ENCODE measurements at places on chromosomes 11 and 22. TPM values are rescaled to one million over a fixed set of nuclear protein-coding genes. Genes with fewer than 3 reads are reported as not detected.

Gene CD248
- 54.3 TPM for total RNA-seq

Gene MUC15
- not detected for total RNA-seq

Gene CHORDC1
- total RNA-seq, result 37.6 TPM

Gene OSBP2
- 11.6 TPM for total RNA-seq

Gene PLXNB2
- 91.5 TPM for total RNA-seq

Gene TP53I11
- 115 TPM for total RNA-seq

Gene CREB3L1
- total RNA-seq, result 28.0 TPM

Gene NDUFS3
- total RNA-seq, result 182 TPM

Gene KIRREL3
- 0.44 TPM for total RNA-seq

DNA sequence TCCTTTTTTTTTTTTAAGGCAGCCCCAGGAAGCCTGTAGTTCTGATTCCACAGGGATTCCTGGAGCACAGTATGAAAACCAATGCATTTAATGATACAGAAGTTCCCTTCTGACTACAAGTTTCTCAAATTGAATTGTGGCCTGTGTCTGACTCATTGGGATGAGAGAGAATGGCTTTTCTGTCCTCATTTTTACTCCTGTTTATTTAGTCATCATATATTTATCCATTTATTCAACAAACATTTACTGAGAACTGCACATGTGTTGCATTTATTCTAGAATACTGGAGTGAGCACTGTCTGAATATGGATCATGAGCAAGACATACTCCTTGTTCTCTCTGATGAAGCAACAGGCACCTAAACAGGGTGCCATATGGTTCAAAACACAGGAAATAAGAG lies 231.2 kb downstream of the NTM start:
- DNase-seq, result no peak

GRCh38 chr22:20238536-20238900 lies 29.6 kb downstream of the RTN4R start:
- no peak for DNase-seq

- DNase-seq, result peak; percentile 17
Measured at GRCh38 chr22:27996981-27997380, 77.9 kb upstream of the PITPNB start.

GRCh38 chr11:36744375-36745168 lies 146.5 kb upstream of the RAG2 start:
- DNase-seq, result peak; percentile 87

DNA sequence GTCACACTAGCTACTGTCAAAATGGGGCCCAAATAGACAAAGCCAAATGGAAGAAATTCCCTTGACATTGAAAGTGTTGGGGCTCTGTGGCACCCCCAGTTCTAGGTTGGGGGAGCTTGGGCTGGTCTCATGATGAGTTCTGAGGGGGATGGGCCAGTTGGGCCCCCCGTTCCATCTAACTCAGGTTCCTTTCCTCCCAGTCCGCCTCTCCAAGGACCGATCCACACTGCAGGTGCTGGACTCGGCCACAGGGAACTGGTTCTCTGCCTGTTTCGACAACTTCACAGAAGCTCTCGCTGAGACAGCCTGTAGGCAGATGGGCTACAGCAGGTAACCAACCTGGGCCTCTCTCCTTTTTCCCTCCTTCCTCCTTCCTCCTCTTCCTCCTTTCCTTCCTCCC lies 17.7 kb upstream of the SMIM35 start:
- DNase-seq, result no peak

- DNase-seq, result no peak
Measured at GRCh38 chr11:46801694-46802470, 44.2 kb downstream of the CKAP5 start.

GRCh38 chr11:103055221-103055890 lies 36.6 kb downstream of the DCUN1D5 start:
- no peak for DNase-seq

- no peak for DNase-seq
Measured at GRCh38 chr11:22521226-22521625, 104.4 kb downstream of the FANCF start.

- no peak for DNase-seq
Measured at GRCh38 chr22:32465661-32466060, 1.4 kb upstream of the BPIFC start.

GRCh38 chr11:73159297-73159696 lies 17.2 kb upstream of the FCHSD2 start:
- DNase-seq, result no peak

DNA sequence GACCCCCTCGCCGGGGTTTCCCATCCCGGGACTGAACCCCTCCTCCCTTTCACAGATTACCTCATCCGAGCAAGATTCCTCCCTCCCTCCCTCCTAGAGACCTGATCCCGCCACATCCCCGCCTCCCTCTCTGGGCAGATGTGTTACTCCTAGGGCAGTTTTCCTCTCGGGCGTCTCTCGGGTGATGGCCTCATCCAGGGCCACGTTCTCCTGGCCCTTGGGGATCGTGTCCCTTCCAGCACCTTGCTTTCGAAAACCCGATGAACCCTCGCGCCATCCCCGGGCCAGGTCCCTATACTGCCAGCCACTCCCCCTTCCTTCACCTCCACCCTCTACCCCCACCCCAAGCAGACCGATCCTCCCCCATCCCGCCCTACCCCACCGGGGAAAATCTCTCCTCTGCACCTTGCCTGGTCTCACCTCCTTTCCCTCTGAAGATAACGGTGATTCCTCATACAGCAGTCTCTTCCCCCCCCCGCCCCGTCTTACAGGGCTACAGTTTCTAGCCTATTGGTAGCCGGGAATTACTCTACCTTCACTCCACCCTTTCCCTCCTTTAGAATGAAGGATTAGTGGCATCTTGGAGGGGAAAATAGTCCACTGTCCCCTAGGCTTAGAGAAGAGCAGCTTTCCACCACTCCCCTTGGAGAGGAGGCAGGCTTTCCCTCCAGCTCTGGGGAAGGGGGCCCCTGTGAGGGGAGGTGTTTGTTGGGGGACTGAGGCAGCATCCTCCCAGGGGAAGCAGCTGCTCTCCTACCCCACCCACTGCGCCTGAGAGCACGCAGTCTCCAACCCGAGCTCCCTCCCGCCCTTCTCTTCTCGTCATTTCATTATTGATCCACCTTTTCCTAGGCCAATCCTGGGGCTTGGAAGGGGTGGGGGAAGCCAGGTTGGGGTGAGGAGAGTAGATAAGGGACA lies 1.2 kb downstream of the KMT2A start:
- DNase-seq, result peak; percentile 47

GRCh38 chr22:31100762-31101525 lies 6.4 kb downstream of the SELENOM start:
- DNase-seq, result no peak

DNA sequence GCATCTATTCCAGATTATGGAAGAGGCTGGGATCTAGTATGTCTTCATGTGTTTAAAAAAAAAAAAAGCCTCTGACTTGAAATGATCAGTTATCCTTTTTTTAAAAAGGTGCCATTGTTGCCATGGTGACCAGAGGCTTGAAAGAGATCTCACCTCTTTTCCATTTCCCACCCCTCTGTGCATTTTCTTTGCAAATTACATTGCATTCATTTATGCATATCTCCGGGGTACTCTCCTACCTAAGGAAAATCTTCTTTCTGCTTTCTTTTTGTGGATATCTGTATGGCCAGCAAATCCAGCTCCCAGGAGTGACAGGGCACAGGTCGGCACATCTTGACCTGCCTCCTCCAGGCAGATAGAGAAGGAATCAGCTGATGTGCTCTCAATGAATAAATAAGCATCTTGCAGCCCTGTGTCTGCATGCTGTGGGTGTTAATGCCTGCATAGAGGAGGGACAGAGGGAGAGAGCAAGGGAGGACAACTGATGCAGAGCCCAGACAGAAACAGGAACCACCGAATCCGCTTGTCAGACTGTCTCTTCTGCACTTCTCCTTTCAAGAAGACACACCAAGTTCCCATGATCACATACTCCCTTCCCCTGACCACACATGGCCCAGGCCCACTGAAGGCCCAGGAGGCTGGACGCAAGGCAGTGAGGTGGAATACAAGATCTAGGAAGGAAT lies 50.9 kb downstream of the CWC15 start:
- DNase-seq, result no peak

GRCh38 chr11:46238078-46238966 lies 39.1 kb upstream of the CREB3L1 start:
- peak; percentile 89 for DNase-seq

DNA sequence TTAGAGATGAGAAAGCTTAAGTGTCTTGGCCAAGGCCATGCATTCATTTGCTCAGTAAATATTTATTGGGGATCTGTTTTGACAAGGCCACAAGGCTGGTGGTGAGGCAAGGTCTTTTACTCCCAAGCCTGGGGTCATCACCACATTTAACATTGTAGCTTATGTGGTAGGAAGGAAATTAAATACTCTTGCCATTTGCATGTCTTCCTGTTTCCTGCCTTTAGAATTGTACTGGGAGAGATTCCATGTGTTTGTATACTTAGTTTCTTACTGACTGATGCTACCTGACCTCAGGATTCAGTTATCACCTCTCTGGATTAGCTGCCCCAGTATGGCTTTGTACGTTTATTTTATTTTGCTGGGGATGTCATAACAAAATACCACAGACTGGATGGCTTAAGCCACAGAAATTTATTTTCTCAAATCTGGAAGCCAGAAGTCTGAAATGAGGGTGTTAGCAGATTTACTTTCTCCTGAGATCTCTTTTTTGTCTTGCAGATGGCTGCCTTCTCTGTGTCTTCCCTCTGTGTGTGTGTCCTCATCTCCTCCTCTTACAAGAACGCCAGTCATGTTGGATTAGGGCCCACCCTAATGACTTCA lies 44.8 kb downstream of the SPECC1L start:
- no peak for DNase-seq

DNA sequence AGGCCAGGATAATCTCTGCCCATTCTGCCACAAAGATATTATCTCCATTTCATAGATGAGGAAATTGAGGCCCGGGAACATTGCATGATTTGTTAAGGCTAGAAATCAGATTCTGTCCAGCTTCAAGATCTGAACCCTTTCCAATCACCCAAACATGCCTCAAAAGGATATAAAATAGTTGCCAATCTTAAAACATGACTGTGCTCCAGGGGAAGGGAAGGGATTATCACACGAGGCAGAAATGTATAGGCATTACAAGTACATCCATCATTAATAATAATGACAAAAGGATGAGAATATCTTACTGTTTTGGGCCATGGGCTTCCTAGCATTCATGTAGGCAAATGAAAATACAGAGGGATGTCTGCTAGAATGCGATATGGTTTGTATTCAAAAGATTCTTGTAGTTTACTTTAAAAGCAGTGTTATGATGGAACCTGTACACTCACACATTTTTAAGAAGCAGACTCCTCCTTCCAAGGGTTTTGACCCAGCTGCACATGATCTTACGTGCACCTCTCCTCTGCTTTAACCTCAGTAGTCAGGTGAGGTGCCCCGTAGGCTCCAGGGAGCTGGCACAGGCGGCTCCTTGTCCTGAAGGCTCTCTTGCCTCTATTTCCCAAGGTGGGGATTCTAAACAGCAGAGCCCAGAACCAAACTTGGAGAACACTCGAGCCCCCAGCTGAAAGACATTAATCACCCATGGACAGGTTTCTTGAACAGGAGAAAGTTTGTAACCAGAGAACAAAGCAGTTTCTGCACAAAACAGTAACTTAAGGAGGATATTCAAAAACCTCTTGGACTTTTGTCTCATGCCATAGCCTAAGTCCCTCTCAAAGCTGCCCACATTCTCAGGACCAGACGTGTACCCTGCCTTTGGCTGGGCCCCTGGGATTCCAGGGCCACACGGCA lies 36.0 kb downstream of the PARVA start:
- DNase-seq, result no peak

GRCh38 chr11:133082453-133082781 lies 449.9 kb downstream of the OPCML start:
- peak; percentile 62 for DNase-seq

GRCh38 chr11:125874556-125875124 lies 12.8 kb upstream of the HYLS1 start:
- peak; percentile 43 for DNase-seq

DNA sequence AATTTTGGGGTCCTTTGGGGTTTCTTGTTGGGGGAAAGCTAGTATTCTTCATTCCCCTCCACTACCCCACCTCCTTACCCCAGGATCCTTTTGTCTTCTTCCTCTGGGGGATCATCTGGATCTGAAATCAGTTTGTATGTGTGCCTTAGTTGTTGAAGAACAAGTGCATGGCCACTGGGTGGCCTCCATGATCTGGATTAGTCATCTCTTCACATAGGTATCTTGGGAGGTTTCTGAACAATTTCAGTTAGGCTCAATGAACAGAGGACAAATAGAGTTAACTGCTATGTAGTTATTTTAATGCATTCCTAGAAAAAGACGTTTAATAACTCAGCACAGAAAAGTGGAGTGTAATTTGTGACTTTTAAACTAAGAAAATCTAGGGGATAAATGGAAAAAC lies 7.1 kb upstream of the VWA5A start:
- DNase-seq, result no peak

DNA sequence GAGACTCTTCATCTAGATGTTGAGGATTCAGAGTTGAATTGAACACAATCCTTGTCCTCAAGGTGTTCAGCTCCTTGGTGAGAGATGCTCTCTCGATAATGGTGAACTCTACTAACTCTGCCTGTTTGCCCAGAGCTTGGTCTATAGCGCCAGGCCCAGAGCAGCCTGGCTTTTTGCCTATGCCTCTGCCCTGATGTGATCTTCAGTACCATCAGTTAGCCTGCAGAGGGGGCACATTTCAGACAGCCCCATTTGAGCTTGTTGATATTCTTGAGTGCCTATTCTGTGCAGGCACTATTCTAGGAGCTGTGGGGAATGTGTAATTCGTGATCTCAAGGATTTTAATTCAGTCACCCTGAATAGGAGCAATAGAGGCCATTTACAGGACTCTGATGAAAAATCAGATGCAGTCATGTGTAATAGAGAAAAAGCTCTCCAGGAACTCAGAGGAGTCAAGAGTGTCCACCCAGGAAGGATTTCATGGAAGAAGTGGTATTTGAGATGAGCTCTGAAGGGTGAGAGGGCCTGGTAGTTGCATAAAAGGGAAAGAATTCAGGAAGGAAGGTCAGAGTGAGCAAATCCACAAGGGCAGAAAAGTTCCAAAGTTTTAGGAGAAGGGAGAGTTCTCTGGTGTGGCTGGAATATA lies 19.3 kb downstream of the GTPBP1 start:
- no peak for DNase-seq

DNA sequence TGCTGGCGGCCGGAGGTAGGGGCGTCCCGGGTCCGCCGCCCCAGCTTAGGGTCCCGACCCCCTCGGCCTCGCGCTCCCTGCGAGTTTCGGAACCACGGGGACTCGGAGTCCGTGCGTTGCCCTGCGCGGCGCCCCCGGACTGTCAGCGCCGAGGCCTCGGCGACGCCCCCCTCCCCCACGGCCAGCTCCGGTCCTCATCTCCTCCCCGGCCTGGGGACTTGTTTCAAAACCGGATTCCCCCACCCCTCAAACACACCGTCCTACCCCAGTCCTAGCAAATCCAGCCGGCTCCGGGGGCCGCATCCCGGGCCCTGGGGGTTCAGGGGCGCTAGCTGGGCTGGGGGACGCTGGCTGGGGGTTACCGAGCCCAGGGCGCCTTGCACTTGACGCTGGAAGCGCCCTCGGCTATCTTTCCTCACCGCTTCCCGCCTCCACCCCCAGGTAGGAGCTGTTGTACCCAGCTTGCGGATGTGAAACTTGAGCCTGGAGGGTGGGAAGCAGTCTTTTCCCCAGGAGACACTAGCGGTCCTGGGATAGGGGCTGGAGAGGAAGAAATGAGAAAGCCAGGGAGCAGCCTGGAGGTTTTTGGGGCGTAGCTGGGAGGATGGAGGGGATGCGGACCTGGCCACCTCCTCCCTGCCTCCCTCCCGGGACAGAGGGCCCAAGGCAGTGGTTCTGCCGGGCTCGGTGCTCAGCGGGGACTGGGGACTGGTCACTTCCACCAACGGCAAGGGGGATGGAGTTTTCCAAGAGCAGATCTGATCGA lies 550 bp downstream of the FBLN1 start:
- DNase-seq, result no peak

GRCh38 chr22:48045369-48045768 lies 1282.9 kb downstream of the TBC1D22A start:
- no peak for DNase-seq

GRCh38 chr11:6531267-6531752 lies 34.2 kb downstream of the DNHD1 start:
- DNase-seq, result no peak
